ENCODE measurements at places on chromosomes 4 and X. TPM values are rescaled to one million over a fixed set of nuclear protein-coding genes. Genes with fewer than 3 reads are reported as not detected.

The BTK gene
- not detected for total RNA-seq

The FAM9B gene
- not detected for total RNA-seq

The RAB39B gene
- total RNA-seq: 0.06 TPM

The ALG13 gene
- total RNA-seq: 22.2 TPM

The TMPRSS11D gene
- not detected for total RNA-seq

The KLB gene
- 0.05 TPM for total RNA-seq

The CTAG1B gene
- total RNA-seq: not detected

The GAGE13 gene
- total RNA-seq: not detected

The RNF113A gene
- 19.8 TPM for total RNA-seq

The GABRA4 gene
- total RNA-seq: not detected

The STATH gene
- total RNA-seq: not detected

The DCLK2 gene
- 0.78 TPM for total RNA-seq

The RNF150 gene
- total RNA-seq: 0.25 TPM

The FRYL gene
- total RNA-seq: 29.0 TPM

The PPP4R3C gene
- not detected for total RNA-seq

The MAGEC1 gene
- not detected for total RNA-seq

The GATA1 gene
- total RNA-seq: not detected

The FAT1 gene
- 97.8 TPM for total RNA-seq

The GJB1 gene
- total RNA-seq: not detected

The MBNL3 gene
- total RNA-seq: 4.2 TPM

The F8A3 gene
- total RNA-seq: 9.4 TPM
